ENCODE measurements at places on chromosomes 12 and 14.

DNA sequence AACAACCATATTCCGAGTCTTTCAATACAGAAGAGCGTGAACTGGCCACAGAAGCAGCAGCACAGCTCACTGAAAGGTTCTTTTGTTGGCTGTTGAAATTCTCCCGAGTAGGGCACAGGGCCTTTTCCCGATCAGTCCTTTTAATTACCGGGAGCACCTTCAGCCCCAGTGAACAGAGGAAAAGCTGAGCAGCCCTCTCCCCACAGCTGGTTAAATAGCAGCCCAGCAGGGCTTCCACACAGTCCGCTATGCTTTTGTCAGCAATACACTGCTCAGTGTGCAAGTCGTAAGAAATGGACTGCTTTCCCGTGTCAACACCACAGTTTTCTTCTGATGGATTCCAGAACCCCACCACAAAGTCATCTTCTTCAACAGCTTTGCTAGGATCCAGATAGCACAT is 61.3 kb downstream of the DICER1 start:
- no peak for DNase-seq

DNA sequence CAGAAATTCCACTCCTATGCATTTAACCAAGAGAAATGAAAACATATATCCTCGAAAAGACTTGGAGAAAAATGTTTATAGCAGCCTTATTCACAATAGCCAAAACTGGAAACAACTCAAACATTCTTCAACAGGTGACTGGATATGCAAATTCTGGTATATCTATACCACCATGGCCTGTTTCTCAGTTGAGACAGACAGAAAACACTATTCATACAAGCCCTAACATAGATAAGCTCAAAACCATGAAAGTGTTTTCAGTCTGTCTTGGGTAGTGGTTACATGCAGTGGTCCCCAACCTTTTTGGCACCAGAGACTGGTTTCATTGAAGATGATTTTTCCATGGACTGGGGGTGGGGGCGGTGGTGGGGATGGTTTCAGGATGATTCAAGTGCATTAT is 83.8 kb downstream of the SRGAP1 start:
- no peak for DNase-seq

DNA sequence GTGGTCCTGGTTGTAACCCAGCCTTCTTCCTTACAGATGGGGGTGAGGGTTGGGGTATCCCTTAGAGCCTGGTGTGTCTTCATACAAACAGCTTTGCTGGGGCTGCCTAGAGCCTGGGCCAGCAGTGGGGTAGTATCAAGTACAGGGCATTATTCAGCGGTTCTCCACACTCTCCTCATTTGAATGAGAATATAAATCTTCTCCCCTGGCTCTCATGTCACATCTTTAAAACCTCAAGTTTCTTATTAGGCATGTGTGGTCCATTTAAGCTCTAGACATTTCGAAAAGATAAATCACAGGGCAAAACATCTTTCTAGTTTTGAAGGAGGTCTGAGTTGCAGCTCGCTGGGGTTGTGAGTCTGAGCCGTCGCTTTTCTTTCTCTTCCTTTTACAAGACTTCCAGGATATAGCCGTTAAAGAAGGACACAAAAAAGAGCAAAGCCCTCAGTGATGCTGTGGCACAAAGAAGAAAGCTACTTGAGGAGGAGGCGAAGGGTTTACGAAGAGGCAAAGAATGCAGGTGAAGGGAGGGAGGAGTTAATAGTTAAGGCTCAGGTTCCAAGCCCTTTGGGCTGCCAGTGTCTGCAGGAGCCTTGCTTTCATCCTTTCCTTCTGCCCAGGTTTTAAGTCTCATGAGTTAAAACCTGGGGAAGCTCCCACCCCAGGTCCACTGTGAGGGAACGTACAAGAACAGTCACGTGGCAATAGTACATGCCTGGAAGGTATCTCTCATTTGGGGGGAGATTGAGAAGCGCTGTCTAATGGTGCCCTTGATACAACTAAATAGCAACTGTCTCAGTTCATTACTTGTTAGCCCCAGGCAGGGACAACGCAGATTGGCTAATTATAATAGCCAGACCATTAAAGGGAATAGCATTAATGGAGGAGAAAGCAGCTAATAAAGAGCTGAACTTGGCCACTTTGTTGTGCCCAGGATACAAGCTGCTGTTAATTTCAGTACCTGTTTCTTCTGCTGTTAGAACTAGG is 94.2 kb downstream of the ETV6 start:
- DNase-seq: no peak

DNA sequence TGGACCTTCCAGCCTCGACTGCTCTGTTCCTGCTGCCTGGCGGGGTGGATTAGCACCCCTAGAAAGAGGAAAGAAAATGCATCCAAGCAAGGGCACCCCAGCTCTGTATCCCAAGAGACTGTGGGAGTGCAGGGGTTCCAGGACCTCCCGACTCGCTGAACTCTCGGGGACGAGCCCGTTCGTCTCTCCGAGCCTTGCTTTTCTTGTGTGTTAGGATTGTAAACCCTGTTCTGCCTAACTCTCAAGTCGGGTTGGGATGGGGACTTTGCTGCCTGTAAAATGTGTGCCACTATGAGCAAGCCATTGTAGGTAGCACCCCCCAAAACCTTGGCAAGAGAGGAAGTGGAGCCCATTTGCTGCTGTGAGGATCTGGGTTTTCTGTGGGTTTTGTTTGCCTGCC is 73.2 kb upstream of the VRK1 start:
- DNase-seq: no peak

- no peak for DNase-seq
Measured at GRCh38 chr12:132262256-132263060, 66.9 kb downstream of the GALNT9 start.

DNA sequence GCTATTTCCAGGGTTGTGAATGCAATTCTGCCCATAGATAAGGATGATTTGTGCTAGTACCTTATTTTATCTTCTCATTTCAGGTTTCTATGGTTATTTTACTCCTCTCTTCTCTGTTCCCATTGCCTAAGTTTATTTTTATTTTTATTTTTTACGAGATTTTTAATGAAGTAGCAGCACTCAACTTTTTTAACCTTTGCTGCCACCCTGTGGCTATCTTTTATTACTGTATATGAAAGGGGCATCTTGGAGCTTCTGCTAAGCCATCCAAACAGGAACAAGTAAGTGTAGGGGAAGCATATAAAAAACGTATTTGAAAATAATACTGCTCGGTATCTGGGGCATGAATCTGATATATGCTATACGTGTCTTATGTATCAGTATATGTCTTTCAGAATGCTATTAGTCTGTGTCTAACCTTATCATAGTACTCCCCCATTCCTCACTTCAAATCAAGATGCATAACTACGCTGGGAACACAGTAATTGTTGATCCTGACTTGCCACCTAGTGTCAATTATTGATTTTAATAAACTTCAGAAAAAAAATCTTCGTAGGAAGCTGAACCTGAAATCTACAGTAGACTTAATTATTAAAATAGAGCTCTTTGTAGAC is 60.3 kb downstream of the KLRG1 start:
- no peak for DNase-seq

GRCh38 chr12:85309125-85309566 is 29.1 kb downstream of the ALX1 start:
- no peak for DNase-seq

- DNase-seq: no peak
Measured at GRCh38 chr12:56256326-56256960, 1.7 kb downstream of the ANKRD52 start.

DNA sequence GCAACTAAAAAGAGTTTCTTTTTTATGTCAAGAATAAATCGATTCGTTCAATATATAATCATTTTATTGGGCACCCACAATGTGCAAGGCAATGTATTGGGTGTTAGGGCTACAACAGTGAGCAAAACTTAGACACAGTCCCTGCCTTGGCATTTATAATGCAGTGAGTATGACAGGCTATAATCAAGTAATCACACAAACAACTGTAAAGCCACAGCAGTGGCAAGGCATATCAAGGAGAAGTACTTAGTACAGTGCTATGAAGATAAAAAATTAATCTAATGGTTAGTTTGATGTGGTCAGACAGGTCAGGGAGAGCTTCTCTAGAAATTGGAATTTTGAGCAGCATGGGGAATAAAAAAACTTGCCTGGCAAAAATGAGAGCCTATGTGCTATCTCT is 39.5 kb upstream of the OTOGL start:
- DNase-seq: no peak

GRCh38 chr12:3247077-3247476 is 169.9 kb downstream of the TSPAN9 start:
- DNase-seq: no peak

DNA sequence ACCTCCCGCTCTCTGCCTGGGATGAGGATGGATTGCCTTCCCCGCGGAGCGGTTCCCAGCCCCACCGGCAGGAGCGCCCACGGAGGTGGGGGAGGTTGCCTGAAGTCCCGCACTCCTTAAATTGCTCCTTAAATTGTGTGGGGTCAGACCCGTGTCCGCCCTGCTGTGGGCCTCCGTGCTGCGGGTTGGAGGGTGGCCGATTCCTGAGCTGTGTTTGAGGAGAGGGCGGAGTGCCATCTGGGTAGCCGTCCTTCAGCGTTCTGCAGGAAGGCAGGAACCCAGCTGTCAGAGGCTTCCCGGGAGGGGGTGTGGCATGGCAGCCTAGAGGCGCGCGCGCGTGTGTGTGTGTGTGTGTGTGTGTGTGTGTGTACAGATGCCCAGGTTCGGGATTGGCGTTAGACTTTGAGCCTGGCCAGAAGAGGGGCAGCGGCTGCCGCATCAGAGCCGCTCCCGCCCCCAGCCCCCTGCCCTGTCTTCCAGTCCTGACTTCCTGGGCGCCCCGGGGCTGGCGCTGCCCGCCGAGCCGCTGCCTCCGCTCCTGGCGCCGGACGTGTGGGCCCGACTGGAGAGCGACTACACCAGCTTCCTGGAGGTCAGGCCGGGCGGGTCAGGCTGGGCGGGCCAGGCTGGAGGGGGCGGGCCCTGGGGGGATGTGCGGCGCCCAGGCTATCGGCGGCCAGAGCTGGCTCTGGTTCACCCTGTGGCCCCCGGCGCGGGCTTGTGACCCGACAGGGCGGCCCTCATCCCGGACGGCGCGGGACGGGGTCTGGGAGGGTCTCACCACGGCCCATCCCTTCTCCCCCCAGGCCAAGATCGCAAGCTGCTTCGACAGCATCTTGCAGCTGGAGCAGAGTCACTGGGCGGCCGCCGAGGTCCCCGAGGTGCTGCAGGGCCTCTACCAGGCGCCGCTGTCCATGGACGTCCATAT is 9.2 kb downstream of the EXOC3L4 start:
- DNase-seq: no peak

DNA sequence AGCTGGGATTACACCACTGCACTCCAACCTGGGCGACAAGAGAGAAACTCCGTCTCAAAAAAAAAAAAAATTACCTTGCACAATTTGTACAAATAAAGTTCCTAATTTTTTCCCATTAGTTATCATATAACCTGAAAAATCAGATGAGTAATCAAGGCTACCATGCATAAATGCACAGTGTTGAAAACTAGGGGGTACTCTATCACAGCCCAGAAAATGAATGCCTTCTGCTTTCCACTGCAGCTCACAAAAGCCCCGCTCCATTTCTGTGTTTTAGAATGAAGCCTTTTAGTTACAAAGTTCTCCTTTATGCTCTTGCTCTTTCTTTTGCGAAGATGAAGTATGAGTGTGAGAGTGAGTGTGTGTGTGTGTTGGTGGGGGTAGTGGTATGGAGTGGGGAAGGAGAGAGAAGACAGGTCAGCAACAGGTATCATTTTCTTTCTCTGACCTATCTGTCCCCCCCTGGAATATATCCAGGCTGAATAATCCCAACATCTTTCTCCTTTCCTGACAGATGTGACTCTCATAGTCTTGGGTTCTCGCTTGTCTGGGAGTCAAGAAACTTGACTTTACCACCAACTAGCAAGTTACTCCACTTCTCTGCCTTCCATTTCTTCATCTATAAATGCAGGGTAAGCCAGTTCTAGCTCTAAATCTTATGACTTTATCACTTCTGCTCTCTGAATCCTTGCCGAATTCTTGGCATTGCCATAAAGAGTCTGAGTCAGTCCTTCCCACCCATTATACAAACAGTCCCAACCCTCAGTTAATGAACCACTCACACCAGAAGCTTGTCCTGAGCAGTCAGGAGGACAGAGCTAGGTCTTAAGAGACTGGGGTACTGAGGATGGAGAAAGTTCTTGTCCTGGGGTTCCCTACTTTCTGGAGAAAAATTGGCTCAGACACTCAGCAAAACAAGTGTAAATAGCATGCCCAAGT is 16.1 kb downstream of the BIN2 start:
- DNase-seq: no peak

- no peak for DNase-seq
Measured at GRCh38 chr14:23025151-23025814, 9.4 kb downstream of the PSMB5 start.

GRCh38 chr12:125509195-125509594 is 444.0 kb downstream of the AACS start:
- no peak for DNase-seq

DNA sequence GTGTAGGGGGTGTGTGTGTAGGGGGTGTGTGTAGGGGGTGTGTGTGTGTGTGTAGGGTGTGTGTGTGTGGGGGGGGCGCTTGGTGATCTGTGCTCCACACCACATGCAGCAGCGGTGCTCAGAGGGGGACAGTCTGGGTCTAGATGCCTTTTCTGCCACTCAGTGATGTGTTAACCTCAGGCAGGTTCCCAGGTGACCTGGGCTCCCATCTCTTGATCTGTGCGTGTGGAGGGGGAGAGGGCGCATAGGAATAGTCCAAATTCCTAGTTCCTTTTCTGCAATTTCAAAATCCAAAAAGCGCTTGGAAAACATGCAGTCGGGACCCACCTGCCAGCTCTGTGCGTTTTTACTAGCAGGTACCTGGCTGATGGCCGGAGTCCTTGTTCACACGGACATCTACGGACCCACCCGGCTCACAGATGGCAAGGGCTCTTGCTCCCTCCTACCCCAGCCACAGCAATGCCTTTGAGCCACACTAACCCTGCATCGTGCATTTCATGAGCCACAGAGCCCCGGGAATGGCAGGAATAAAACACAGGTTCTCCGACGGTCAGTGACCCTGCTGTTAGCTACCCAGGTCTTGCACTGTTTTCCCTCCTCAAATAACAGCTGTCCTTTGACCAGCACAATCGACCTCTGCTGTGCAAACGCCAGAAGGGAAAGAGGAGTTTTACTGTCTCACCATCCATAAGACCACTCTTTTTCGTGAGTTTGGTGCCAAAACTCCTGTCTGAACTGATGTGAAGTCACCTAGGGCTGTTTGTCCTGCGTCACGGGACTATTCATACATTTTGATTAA is 120.8 kb downstream of the GLT1D1 start:
- no peak for DNase-seq

- DNase-seq: no peak
Measured at GRCh38 chr14:66746316-66747006, 238.5 kb downstream of the GPHN start.

DNA sequence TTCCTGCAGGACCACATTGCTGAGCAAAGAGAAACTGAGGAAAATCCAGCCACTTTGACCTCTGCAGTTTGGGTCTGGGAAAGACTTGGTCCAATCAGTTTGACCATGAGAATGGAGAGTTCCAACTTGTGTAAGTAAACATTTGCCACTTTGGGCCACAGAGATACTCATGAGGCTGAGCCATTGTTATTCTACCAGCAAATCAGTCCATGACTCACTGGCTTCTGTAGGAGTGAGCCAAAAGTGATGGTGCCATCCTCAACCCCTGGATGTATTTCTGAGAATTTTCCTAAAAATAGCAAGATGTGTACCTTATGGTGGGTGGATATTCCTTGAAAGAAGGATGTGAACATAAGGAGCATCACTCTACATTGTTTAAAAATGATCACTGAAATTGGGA is 192.9 kb upstream of the OR4E1 start:
- DNase-seq: no peak

All from activated naive CD8-positive, alpha-beta T cell treated with anti-CD3 and anti-CD28 coated beads, Interleukin-2, amount 50 U/mL, for 16 hours (primary cell).